ENCODE measurements at places on chromosomes 5 and 9. TPM values are rescaled to one million over a fixed set of nuclear protein-coding genes. Genes with fewer than 3 reads are reported as not detected.

The PDLIM4 gene
- not detected for total RNA-seq

The ZNF366 gene
- total RNA-seq = not detected

The ZNF622 gene
- total RNA-seq = 106 TPM

The WNT8A gene
- total RNA-seq = not detected

The SNCAIP gene
- 6.5 TPM for total RNA-seq

The LCNL1 gene
- total RNA-seq = not detected

The HAUS6 gene
- 33.6 TPM for total RNA-seq

The ARID3C gene
- total RNA-seq = not detected

The PDZD2 gene
- total RNA-seq = 0.87 TPM

The IRX4 gene
- total RNA-seq = not detected

The CDKN2B gene
- not detected for total RNA-seq

The SYNPO gene
- 5.3 TPM for total RNA-seq

The SKIC3 gene
- total RNA-seq = 49.4 TPM

The TMC1 gene
- total RNA-seq = not detected

The YTHDC2 gene
- total RNA-seq = 12.2 TPM

The SPINK7 gene
- not detected for total RNA-seq

The BTNL8 gene
- 0.18 TPM for total RNA-seq

The MAML1 gene
- total RNA-seq = 10.4 TPM

The SOHLH1 gene
- total RNA-seq = not detected

The PRLR gene
- 0.34 TPM for total RNA-seq

The ANKRA2 gene
- total RNA-seq = 16.0 TPM

The PCDHGA6 gene
- 0.20 TPM for total RNA-seq

Measured in HT1080 (cell line).